ENCODE measurements at places on chromosomes 3 and 15.

DNA sequence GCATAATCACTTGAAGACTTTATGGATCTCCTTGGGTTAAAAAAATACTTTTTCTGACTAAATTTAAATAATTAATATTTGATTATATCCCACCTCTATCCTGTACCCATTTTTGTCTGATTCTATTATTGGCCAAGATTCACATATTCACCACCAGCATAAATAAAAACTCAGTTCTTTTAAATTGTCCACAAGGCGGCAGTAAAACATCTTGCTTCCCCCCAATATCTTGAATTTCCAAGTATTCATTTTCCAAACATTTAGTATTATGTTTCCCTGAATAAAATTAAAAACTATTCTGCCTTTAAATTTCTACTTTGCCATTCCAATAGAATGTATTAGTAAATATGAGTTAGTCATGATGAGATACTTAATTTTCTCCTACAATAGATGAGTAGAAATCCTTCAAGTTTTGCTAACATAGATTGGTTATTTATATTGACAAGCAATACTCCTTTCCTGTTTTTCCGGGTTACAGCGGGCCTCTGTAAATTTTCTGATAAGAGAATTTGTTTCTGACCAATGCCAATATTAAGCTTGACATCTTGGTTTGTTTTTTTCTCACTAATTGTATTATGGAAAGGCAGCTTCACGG, 218.7 kb upstream of the MDFIC2 start:
- DNase-seq, result no peak

GRCh38 chr3:40042752-40043443, 233.5 kb downstream of the MYRIP start:
- DNase-seq, result no peak

DNA sequence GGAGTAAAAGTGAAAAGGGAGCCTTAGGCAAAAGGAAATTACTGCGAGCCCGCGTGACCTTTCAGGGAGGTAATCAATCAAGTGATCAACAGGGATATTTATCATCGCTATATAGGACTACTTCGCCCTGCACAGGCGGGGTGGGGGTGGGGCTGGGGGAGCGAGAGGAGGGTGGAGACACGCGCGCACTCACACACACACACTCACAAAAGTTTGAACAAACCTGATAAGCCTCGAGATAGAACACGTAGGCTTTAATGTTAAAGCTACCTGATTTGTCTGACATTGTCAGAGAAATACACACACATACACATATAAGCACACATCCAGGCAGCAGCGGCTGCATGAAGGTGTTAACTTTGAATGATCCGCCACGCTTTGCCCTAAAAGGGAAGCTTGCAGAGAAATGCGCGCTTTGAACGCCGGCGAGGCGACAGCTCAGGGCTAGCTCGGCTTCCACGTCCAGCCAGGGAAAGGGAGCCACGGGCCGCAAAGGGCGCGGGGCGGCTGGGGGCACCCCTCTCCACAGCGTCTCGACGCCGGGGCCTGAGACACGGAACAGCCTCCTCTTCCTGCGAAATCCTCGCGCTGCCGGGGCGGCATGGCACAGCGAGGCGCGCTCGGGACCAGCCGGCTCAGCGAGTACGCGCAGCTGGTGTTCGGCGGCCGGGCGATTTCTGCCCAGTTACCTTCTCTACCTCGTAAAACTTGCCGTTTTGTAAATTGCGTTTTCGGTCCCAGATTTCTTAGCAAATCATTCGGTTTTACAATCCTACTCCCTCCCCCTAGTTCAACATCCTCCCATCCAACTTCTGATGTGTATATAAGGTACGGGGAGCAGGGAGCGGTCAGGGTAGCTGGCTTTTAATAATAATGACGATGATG, 4.8 kb upstream of the MECOM start:
- DNase-seq, result peak; percentile 76

GRCh38 chr3:111904376-111905241, 45.5 kb downstream of the PHLDB2 start:
- DNase-seq, result no peak

DNA sequence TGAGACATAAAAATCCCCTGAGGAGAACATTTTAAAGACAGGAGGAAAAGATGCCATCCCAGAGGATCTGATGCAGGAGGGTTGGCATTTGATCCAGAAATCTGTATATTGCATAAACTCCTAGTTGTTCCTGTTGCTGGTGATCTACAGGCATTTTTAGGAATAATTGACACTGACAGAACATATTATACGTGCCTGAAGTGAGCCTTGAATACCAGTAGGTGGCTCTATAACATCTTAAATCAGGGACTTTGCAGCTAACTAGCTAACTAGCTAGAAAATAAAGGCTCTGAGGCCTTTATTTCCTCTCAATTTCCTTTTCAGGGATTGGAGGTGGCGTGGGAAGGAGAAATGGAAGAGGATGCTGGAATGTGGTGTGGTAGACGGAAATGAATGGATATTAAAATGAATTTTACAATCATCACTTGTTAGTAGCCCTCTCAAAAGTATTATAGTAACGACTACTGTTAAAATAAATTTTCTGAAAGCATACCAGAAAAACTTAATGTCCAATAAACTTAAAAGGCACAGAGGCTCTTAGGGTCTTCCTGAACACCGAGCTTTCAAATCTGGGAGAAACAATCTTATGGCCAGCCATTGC, 73.8 kb upstream of the ZBED2 start:
- DNase-seq, result no peak

DNA sequence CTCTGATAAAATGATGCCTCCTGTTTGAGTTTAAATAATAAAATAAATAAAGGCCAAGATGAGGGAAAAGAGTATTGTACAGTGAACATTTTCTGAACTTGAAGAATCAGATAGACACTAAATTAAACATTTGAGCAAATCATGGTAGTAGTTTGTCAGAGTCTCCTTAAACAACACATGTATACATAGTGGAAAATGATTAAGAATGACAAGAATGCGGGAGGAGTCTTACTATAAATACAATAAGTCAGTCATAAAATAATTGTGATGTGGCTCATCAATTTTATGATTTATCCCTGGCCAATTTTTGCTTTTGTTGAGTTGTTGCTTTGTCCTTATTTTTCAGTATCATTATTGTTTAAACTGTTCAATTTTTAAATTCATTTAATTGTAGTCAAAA, 158.0 kb upstream of the TMC3 start:
- no peak for DNase-seq

DNA sequence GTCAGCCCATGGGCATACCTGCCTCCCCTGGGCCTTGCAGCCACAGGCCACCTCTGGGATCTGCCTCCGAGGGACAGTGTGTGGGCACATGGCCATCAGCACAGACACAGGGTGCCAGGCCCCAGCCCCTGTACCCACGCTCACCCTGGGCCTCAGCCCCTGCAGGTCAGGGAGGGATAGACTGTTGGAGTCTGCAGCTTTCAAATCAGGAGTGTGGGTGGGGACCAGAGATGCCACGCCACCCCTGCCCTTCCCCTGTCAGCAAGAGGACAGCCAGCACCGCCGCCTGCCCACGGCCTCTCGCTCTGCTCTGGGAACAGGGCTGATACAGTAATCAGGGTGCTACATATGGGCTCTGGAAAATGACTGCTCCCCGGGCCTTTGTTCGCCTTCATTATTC, 72.7 kb downstream of the DNAJB8 start:
- no peak for DNase-seq

GRCh38 chr3:58659051-58659675, 7.4 kb downstream of the FAM3D start:
- DNase-seq, result no peak

DNA sequence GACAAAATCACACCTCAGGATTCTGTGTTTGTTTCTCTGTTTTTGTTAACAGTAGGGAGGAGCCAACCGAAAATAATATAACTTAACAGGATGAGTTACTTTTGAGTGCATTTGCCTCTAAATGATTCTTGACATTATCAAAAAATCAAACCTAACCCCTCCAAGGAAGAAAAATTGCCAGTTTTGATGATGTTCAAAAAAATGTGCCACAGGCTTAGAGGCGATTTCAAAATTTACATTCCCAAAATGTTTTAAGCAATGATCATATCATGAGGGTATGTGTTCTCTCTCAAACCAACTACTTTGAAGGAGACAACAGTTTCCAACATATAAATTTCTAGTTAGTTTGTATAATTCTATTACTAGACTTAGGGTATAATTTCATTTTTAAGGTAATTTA, 6.7 kb downstream of the VGLL3 start:
- no peak for DNase-seq

GRCh38 chr3:27680517-27681246, 41.4 kb downstream of the EOMES start:
- DNase-seq, result no peak

DNA sequence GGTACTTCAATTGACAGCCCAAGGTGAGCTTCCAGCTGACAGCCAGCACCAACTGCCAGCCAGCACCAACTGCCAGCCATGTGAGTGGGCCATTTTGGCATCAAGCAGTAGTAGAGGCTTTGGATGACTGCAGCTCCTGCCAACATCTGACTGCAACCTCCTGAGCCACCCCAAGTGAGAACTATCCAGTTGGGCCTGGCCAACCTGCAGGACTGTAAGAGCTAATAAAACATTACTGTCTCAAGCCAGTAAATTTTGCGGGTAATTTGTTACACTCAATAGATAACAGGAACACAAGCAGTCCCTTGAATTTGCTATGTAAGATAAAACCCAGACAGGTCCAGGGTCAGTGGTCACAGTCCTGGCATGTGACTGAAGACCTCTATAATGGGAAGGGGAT, 29.7 kb downstream of the EPHB1 start:
- no peak for DNase-seq

DNA sequence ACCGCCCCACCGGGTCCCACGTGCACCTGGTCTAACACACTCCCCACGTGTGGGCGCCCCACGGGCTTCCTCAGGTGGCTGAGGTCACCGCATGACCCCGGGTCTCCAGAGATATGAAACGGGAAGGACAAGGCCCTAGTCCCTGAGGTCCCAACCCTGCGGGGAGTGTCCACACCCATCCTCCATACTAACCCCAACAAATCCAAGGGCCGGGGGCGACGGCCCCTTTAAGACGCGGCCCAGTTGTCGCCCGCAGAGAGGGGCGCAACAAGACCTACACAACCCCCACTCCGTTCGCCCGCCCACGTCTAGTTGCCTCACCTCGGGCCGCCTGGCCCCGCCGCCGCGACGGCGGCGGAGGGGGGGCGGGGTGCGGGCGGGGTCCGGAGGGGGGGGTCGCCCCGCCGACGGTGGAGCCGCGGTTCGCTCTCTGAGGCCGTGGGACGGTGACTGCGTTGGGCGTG, 396 bp downstream of the INO80 start:
- peak; percentile 95 for DNase-seq

GRCh38 chr3:33722626-33723370, 4.7 kb upstream of the CLASP2 start:
- no peak for DNase-seq

DNA sequence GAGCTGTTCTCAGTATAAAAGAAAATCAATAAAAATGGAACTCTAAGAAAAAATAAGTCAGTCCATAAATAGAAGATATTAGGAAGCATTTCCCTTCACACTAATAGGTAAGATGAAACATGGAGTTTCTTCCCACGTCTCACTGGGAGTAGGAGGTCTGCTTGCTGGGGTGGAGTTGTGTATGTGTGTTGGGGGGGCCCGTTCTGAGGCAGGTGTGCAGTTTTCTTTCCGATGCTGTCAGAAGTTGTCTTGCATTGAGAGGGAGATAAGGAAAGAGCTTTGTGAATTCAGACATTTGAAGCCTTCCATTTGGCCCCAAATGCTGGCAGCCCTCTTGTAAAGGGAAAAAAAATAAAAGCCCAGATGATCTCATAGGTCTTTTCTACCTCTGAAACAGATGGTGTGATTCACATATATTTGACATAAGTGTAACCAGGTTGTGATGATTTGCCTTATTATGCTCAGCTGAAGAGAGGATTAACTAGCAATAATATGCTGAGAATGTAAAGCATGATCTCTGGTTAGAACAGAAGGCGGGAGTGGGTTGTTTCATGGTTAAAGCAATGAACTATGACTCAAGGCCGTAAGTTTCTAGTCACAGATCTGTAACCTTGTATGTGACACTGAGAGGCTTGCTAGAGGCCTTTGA, 8.8 kb downstream of the RASGRP1 start:
- no peak for DNase-seq

- DNase-seq, result no peak
Measured at GRCh38 chr3:167051421-167051820, 328.7 kb downstream of the ZBBX start.

- DNase-seq, result no peak
Measured at GRCh38 chr15:68542771-68543164, 36.0 kb upstream of the CORO2B start.

DNA sequence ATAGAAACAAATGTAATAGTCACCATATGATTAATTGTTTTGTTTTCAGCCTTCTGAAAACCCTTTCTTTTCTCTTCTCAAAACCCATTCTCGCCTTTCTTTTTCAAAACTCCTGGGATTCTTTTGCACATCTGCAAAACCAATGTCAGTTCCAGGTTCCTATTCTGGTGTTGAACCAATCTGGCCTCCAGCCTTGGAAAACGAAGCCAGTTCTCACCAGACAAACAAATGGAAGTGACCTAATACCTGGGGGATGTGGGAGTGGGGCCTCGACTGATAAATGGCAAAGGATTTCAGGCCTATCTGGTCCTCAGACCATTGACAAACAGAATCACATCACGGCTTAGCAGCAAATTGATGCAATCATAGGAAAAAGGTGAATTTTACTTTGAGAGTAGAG, 73.0 kb downstream of the COL8A1 start:
- DNase-seq, result no peak

- no peak for DNase-seq
Measured at GRCh38 chr3:61936344-61936937, 375.1 kb downstream of the PTPRG start.

GRCh38 chr3:160319322-160319721, 79.7 kb downstream of the IFT80 start:
- DNase-seq, result no peak

DNA sequence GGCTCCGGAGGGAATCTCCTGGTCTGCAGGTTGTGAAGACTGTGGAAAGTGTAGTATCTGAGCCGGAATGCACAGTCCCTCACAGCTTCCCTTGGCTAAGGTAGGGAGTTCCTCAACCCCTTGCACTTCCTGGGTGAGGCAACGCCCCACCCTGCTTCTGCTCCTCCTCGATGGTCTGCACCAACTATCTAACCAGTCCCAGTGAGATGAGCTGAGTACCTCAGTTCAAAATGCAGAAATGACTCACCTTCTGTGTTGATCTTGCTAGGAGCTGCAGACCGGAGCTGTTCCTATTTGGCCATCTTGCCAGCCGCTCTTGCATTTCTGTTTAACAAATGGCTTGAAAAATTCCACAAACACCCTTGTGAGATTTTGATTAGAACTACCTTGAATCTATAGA, 156.1 kb downstream of the STXBP5L start:
- DNase-seq, result no peak

GRCh38 chr3:26962492-26963360, 340.2 kb downstream of the LRRC3B start:
- DNase-seq, result no peak

DNA sequence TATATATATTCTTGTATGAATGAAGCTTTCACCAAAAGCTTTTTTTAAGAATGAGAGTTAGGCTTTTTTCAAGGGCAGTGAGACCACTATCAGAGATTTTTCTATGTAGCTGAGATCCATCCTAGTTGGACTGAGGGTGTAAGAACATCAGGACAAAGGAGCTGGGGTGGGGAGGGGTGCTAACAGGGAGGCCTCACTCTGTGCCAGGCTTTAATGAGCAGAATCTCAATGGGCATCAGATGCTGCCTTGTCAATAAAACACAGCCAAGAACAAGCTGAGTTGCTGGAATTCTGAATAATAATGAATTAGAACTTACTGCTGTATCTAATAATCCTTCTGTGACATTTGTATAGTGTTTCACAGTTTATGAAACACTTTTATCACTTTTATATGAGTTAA, 41.4 kb upstream of the USP3 start:
- DNase-seq, result no peak

- peak; percentile 80 for DNase-seq
Measured at GRCh38 chr3:102673271-102674115, 238.7 kb downstream of the ZPLD1 start.

- no peak for DNase-seq
Measured at GRCh38 chr3:134640872-134641470, 9.9 kb downstream of the KY start.
